Right cardiac atrium (tissue), 5 donors: ENCODE measurements at places on chromosomes 16 and 17.

DNA sequence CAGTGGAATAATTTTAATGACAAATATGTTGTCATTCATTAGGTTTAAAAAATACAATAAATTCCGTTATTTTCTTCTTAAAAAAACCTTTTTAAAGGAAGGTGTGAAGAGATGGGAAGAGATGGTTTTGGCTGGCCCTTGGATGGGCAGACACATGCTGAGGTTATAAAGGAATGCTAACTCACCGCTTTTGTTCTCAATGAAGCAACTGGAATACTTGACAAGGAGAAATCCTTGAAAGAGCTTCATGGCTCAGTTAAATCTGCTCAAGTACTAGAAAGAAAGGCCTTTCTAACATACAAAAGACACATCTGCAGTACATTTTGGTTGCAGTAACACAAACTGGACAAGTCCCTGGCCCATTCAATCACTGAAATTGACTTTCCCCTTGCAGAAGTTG, 158.3 kb upstream of the KCNJ16 start:
- no peak for DNase-seq

GRCh38 chr16:51839727-51840462, 688.8 kb upstream of the SALL1 start:
- no peak for DNase-seq

- DNase-seq, result peak; percentile 89
Measured at GRCh38 chr16:84924331-84925091, 86.8 kb downstream of the ZDHHC7 start.

DNA sequence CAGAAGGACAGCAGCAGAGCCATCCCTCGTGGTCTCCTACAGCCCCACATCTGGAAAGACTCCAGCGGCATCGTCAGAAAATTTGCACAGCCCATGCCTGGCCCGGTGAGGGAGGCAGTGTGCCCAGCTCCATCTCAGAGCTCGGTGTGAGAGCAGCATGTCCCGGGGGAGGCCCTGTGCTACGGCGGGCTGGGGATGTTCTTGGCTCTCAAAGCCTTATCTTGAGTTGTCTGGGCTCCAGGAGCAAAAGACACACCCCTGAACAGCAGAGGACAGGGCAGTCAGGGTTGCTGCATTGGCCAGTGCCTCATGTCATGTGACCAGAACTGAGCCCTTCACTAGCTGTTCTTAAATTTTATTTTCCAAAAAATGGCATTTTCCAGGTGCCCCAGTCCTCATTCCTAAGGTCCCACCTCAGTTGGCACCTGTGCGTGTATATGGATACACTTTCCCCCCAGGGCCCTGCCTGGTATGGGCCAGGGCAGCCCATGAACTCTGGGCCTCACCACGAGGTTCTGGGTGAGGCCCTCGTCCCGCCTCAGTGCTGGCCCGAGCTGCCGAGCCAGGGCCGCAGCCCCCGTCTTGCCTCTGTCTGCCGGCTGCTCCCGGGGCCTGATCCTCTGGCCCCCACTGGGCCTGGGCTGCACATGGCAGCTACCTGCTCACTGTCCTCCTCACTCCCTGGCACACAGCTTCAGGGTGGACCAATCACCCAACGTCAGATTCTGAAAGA, 3.0 kb downstream of the NUDT16L1 start:
- DNase-seq, result peak; percentile 85

GRCh38 chr16:71426880-71427615, 14.8 kb downstream of the TLE7 start:
- DNase-seq, result no peak

DNA sequence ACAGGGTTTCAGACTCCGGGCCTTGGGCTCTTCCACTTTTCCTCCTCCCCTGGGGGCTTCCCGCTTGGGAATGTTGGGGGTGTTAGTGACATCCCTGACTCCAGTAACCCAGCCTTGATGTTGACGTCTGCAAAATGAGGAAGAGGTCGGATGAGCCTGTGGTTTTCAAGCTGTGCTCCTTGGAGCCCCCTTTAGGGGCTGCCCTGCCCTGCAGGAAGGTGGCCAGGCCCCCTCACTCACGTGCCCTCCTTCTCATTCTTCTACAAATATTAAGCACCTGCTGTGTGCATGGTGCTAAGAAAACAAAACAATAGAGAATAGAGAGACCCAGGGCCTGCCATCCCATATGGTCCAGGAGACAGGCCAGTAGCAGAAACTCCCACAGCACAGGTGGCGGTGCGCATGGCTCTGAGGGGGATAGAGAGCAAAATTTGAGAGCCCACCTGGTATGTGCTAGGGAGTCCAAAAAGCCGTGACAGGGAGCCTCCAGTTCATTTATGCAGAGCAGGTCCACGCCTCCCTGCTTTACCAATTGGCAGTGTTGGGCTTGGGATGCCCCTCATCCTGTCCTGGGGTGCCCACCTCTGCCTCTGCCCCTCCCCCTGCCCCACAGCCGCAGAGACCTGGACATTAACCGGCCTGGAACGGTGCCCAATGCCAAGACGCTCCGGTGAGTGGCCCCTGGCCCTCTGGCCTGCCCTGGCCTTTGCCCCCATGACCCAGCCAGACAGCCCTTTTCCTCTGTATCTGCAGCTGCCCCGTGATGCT, 7.4 kb downstream of the NDRG4 start:
- DNase-seq, result peak; percentile 51

- DNase-seq, result no peak
Measured at GRCh38 chr17:50594128-50594823, 33.8 kb downstream of the CACNA1G start.

DNA sequence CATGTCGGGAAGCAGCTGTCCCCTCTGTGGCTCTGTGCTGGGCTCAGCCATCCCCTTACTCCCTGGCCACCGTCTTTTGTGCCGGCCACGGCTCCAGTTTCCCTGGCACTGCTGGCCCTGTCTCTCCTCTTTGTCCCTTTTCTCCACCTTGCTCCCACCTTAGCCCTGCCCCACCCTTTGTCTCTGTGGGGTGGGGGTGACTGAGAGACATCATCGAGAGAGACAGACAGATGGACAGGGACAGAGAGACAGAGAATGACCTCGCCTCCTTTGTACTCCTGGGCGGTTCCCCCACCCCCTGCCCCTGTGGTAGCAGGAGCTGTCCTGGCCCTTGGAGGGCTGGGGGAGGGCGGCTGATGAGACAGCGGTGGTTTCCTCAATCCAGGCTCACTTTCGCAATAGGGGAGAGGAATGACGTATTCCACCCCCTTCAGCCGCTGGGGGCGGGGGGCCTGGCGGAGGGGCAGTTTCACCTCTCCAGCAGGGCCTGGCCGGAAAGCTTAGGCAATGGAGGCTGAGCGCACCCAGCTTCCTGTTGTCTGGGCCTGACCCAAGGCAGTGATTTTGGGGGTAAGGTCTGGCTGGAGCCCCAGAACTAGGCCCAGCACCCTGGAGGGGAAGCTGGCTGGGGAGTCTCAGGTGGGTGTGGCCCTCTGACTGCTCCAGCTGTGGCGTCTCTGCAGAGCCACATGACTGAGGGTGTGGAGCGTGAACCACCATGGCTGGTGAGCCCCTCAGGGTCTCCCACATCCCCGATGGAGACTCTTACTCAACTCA, 7.3 kb downstream of the FMNL1 start:
- DNase-seq, result peak; percentile 95

- DNase-seq, result peak; percentile 85
Measured at GRCh38 chr16:31471875-31472708, at the start of gene TGFB1I1. TGFB1I1 (plus strand) TSS chr16:31472152; CDS start chr16:31472189, 37 bp downstream.

DNA sequence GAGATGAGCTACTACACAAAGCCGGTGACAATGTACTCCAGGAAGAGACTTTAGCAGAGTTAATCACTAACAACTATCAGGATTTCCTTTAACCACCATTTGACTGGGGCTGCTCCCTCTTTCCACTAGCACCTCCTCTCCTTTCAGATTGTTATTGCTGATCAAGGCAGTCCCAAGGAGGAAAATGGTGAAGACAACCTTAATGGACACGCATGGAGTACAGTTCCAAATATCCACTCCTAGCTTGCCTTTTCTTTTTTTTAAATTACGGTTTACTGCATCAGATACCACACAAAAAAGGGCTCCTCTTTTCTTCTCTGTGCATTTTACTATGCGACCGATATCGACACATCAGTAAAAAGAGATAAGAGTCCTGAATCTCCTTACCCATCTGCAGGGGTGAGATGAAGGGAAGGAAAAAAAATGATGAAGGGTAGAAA, 30.9 kb downstream of the FAM222B start:
- no peak for DNase-seq

- DNase-seq, result no peak
Measured at GRCh38 chr17:74730491-74731346, 6.3 kb upstream of the RAB37 start.

- no peak for DNase-seq
Measured at GRCh38 chr16:88356124-88356726, 26.5 kb upstream of the ZNF469 start.

GRCh38 chr17:77999413-78000173, 41.1 kb downstream of the TNRC6C start:
- no peak for DNase-seq

DNA sequence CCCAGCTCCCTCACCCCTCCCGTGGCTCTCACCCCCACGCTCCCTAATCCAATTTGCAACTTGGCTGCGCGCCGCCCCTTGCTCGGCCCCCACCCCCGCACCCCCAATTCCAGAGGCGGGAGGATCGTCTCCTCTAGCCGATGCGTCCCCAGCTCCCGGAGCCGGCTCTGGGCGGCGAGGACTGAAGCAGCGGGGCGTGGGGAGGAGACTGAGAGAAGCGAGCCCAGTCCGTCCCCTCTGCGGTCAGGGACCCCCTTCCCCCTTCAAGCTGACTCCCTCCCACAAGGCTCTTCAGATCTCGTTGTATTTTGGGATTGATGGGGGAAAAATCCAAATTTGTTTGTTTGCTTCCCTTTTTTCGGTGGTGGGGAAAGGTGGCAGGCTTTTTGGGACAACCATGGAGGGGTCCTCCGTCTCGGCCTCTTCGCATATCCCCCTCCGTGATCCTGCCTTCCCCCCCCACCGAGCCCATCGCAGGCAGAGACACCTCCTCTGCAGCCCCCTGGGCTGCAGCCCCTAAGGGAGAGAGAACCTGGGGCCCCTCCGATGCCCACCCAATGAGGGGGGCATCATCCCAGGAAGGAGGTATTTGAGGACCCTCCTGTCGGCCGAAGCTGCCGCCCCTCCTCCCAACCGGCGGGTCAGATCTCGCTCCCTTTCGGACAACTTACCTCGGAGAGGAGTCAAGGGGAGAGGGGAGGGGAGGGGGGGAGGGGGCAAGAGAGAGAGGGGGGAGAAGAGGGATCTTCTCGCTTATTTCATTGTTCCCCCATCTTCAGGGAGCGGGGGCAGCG, 466 bp downstream of the NEUROD2 start:
- DNase-seq, result no peak

GRCh38 chr17:40696651-40697072, 6.9 kb downstream of the KRT24 start:
- DNase-seq, result no peak

- DNase-seq, result peak; percentile 30
Measured at GRCh38 chr17:44084131-44084538, 13.6 kb downstream of the G6PC3 start.

GRCh38 chr16:69250081-69250480, 61.1 kb upstream of the VPS4A start:
- no peak for DNase-seq

DNA sequence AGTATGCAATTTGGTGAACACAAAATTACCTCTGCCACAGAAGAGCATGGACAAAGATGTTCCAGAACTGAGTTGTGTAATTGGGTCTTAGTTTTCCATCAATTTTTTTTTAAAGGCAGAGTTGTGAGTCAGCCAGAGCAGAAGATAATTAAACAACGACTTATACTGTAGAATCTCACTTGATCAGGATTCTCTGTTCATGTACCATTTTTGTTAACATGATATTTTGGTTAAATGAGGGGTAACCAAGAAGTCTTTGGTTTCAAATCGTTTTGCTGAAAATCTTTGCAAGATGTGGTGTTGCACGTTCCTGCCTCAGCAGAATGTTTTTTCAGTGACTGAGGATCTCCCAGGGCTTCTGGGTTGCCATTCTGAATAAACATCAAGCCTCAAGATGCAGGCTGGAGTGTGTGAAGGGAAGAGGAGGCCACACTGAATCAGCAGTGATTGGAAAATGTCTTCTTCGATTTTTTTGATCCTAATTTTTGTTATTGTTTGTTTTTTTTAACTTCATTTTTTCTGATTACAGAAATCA, 232.6 kb upstream of the IRX3 start:
- DNase-seq, result no peak

- no peak for DNase-seq
Measured at GRCh38 chr17:76080768-76081287, 1.8 kb downstream of the ZACN start.

DNA sequence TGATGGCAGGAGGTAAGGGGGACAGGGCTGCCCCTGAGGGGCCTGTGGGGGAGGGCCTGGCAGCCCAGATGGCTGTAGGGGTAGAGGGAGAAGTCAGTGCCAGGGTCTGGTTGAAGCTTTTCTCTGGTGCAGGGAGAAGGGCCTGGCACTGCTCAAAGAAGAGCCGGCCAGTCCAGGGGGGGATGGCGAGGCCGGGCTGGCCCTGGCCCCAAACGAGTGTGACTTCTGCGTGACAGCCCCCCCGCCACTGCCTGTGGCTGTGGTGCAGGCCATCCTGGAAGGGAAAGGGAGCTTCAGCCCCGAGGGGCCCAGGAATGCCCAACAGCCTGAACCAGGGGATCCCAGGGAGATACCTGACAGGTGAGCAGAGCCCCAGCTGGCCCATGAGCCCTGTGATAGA, 2.8 kb upstream of the NOL3 start:
- peak; percentile 55 for DNase-seq

DNA sequence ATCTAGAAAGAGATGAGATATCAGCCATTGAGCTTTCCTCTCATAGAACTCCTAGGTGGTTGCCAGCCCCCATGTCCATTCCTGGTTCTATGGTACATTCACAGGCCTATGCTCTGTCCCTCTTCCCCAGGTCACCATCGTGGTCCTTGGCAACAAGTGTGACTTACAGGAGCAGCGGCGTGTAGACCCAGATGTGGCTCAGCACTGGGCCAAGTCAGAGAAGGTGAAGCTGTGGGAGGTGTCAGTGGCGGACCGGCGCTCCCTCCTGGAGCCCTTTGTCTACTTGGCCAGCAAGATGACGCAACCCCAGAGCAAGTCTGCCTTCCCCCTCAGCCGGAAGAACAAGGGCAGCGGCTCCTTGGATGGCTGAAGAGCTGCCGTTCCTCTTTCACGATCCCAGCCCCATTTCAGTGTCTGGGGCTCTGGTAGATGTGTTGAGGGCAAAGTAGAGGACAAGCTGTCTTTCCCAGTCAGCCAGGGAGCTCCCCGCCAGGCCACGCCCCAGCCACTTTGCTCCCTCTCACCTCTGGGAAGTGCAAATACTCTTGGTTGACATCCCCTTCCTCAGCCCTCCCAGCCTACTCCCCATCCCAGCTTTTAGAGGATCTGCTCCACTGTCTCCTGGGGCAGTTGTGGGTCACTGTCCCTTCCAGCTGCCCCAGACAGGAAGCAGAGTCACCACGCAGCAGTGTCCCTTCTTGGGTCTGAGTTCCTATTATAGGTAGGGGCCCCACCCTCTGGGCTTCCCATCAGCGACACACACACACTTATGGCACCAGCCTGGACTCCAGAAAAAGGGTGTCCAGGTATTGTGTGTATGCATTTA, 3.8 kb downstream of the NKIRAS2 start:
- DNase-seq, result peak; percentile 67

- DNase-seq, result no peak
Measured at GRCh38 chr16:50247906-50248608, 18.3 kb upstream of the ADCY7 start.

- DNase-seq, result no peak
Measured at GRCh38 chr16:4976079-4976478, 17.9 kb downstream of the SEC14L5 start.

- no peak for DNase-seq
Measured at GRCh38 chr16:89565256-89565505, 4.7 kb downstream of the RPL13 start.

GRCh38 chr16:68792465-68793324, 50.6 kb upstream of the TANGO6 start:
- DNase-seq, result no peak

GRCh38 chr16:11240636-11241473, 15.1 kb downstream of the SOCS1 start:
- no peak for DNase-seq

GRCh38 chr17:5973410-5973809, 96.8 kb upstream of the WSCD1 start:
- DNase-seq, result no peak
